Stimulated activated CD4-positive, alpha-beta T cell treated with anti-CD3 and anti-CD28 coated beads, Interleukin-1b, Interleukin-23, amount 100 ng/mL, for 24 hours (primary cell): ENCODE measurements at places on chromosomes 1 and 21.
A peak's percentile ranks its signal among the peaks of the same experiment; 100 is the strongest.

GRCh38 chr1:28917757-28918118 is 3.4 kb downstream of the EPB41 start:
- DNase-seq = peak; percentile 27

DNA sequence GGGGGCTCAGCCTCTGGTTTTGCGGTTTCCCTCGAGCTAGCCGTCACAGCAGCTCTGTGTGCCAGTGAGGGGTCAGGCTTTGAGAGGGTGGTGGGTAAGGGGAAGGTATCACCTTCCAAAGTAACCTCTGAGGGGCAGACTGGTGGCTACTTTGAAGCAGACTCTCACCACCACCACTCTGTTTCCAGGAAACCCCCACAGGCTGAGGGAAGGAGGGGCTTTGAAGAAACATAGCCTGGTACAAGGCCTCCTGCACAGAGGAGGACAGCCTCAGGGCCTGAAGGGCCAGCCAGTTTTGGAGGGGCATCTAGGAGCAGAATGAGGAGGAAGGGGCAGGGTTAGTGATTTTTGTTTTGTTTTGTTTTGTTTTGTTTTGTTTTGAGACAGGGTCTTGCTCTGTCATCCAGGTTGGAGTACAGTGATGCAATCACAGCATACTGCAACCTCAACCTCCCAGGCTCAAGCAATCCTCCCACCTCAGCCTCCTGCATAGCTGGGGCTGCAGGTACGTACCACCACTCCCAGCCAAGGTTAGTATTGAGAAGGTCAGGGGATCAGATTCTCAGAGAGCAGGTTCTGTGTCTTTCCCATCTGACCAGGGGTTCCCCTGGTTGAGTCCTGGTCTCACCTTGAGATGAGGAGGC is 17.2 kb upstream of the ZNF683 start:
- DNase-seq = no peak

- DNase-seq = no peak
These were observed 6.1 kb downstream of the CAPZA1 start for GRCh38 chr1:112625696-112626095.

- DNase-seq = no peak
These were observed 40.9 kb downstream of the TNFRSF9 start for GRCh38 chr1:7899741-7900140.

- no peak for DNase-seq
These were observed 166.8 kb upstream of the KCNJ6 start for GRCh38 chr21:38082936-38083485.

GRCh38 chr1:941588-942383 is 17.3 kb downstream of the NOC2L start:
- DNase-seq = no peak

DNA sequence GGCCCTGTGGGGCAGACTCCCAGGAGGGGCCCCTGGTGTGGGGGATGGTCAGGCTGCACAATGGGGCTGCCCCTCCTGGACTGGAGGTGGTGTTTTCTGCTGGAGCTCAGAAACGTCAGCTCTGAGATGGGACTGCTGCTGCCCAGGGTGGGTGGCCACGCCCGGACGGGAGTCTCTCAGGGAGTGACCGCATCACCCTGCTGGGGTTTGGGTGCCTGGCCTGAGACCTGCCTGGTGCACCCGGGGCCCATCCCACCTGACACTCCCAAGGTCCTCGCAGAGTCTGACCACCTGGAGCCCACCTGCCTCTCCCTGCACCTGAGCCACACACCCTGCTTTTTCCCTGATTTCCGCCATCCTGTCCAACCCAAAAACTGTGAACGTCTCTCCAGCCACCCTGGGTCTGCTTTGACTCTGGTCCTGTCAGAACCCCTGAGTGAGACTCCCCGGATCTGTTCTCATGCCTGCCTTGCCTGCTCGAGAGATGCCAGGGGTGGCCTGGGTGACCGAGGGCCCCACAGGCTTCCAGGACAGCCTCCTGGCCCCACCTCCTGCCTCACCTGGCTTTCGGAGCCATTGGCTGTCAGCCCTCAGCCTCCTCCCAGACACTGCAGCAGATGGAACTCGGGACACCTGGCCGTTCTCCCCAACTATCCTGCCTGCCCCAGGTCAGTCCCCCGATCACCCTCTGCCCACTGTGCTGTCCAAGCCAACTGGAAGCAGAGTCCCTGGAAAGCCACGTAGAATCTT is 11.6 kb upstream of the SMYD3 start:
- DNase-seq = no peak

DNA sequence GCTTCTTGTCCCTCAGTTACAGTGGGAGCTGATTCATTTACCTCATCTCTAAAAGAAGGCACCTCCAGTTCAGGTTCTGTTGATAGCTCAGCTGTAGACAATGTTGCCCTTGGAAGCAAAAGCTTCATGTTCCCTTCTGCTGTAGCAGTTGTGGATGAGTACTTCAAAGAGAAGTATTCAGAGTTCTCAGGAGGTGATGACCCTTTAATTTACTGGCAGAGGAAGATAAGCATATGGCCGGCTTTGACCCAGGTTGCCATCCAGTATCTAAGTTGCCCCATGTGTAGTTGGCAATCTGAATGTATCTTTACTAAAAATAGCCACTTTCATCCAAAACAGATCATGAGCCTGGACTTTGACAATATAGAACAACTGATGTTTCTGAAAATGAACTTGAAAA is 4.5 kb downstream of the ZBED6 start:
- no peak for DNase-seq

- no peak for DNase-seq
These were observed 108.8 kb downstream of the KIF26B start for GRCh38 chr1:245263529-245264095.

- no peak for DNase-seq
These were observed 87.7 kb downstream of the KCNJ6 start for GRCh38 chr21:37828556-37828955.

DNA sequence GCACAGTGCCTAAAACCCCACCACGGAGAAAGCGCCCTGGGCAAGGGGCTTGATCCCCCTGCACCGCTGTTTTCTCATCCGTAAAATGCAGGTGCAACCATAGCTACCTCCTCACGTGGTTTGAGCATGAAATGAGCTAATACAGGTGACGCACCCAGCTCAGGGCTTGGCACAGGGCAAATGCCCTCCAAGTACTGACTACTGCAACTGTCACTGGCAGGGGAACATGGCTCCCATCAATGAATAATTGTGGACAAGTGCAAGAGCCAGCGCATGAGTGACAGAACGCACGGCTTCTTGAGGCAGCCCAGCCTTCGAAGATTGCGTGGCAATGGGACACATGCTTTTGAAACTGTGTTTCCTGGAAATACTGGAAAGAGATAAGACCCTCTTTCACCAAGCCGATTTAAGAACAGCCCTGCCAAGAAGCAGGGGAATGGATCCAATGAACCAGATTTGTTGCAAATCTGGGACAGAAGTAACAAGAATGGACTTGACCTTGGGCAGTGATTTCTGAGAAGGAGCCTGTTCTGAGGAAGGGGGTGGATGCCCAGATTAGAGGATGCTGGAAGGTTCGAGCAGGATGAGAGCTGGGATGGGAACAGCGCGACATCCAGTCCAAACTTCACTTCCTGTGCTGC is 92.8 kb upstream of the IFFO2 start:
- no peak for DNase-seq

DNA sequence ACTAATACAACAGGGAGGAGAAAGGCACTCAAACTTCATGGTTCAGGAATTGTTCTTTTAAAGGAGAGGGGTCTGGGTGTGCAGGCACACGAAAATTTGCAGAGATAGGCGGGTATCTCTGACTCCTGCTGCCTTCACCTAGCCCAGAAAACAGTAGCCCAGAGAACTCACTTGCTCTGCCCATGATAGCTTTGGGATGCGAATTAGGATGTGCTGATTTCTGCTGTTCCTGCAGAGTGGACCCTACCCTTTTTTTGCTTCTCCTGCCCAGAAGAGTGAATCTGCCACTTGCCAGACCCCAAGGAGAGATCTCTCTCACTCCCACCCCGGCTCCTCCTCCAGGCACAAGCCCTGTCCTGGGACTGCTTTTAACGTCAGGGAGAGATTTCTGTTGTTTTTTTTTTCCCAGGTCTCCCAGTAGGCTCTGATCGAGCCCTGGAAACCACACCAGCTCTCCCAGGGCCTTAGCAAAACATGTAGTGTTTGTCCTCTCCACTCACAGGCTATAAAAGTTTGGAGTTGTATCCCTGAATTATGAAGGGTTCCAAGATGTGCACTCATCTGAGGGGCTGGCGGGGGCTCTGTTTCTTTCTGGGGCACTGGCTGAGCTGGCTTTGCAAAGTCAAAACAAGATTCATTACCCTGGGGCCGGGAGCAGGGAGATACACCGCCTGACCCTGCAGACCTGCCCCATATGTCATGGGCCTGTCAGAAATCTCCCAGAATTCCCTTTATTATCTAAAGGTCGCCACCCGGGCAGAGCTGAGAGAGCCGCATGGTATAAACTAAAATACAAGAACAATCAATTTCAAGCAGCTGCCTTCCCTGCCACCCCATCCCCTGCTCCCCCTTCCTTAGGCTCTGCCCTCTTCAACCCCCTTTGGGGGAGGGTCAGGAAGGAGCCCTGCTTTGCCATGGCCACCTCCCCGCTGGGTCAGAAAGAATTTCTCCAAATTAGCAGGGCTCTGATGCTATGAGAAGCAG is 17.9 kb downstream of the PLXNA2 start:
- no peak for DNase-seq

DNA sequence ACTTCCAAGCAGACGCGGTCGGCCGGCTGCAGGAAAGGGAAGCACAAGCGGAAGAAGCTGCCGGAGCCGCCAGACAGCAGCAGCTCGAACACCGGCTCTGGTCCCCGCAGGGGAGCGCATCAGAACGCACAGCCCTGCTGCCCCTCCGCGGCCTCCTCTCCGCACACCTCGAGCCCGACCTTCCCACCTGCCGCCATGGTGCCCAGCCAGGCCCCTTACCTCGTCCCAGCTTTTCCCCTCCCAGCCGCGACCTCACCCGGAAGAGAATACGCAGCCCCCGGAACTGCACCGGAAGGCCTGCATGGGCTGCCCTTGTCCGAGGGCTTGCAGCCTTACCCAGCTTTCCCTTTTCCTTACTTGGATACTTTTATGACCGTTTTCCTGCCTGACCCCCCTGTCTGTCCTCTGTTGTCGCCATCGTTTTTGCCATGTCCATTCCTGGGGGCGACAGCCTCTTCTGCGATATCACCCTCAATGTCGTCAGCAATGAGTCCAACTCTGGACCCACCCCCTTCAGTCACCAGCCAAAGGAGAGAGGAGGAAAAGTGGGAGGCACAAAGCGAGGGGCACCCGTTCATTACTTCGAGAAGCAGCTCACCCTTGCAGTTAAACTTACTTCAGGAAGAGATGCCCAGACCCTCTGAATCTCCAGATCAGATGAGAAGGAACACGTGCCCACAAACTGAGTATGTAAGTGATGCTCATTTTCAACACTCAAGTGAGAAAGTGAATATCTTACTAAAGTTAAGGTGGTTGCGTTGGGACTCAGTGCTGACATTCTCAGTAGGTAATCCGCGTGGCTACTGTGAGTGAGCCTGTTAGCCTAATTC is 25.5 kb downstream of the UTS2 start:
- DNase-seq = peak; percentile 18

- no peak for DNase-seq
These were observed 1.6 kb downstream of the ALX3 start for GRCh38 chr1:110068646-110069403.

GRCh38 chr1:111197598-111198284 is 2.7 kb downstream of the DENND2D start:
- no peak for DNase-seq

GRCh38 chr1:119735217-119735616 is 23.5 kb downstream of the PHGDH start:
- DNase-seq = no peak

GRCh38 chr1:52582116-52582696 is 20.0 kb upstream of the GPX7 start:
- DNase-seq = no peak

GRCh38 chr1:204192046-204192445 is 4.2 kb downstream of the KISS1 start:
- DNase-seq = no peak

GRCh38 chr1:60898413-60898812 is 183.9 kb upstream of the NFIA start:
- DNase-seq = no peak

DNA sequence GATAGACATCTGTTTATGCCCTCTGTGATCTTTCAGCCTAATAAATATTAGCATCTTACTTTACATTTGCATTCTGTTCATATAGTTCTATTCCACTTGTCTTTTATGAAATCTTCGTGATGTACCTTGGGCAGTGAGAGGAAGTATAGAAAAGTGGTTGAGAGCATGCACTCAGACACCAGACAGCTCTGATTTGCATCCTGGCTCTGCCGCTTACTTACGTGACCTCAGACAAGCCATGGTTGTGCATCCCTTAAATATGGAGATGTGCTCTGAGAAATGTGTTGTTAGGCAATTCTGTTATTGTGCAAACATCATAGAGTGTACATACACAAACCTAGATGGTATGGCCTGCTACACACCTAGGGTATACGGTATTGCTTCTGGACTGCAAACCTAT is 22.9 kb downstream of the OVGP1 start:
- DNase-seq = no peak

DNA sequence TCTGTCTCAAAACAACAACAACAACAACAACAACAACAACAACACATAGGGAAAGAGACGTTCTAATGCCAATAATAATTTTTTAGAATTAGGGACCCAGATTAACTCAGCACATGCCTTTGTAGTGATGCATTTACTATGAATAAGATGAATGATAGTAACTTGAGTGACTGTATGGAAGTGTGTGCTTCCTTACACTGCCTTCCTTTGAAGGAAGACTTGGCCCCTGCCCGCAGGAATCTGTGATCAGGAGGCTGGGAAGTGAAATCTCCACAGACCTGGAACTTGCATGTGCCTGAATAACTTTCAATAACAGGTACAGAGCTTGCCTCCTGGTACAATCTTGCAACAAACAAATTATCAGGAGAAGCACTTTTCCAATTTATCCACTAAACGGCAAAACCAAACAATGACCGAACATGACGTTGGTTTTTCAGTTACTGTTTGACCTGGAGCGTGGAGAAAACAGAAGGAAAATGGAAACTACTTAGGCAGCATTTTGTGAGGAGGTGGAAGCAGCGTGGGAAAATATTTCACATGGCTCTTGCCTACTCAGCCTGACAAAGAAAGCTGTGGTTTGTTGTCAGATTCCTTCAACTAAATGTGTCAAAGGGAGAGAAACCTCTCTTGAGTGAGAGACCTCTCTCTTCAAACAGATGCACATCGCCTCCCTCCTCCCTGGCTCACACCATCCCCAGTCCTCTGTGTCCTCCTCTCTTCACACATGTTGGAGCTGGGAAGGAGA is 10.1 kb upstream of the ABCA4 start:
- DNase-seq = no peak

DNA sequence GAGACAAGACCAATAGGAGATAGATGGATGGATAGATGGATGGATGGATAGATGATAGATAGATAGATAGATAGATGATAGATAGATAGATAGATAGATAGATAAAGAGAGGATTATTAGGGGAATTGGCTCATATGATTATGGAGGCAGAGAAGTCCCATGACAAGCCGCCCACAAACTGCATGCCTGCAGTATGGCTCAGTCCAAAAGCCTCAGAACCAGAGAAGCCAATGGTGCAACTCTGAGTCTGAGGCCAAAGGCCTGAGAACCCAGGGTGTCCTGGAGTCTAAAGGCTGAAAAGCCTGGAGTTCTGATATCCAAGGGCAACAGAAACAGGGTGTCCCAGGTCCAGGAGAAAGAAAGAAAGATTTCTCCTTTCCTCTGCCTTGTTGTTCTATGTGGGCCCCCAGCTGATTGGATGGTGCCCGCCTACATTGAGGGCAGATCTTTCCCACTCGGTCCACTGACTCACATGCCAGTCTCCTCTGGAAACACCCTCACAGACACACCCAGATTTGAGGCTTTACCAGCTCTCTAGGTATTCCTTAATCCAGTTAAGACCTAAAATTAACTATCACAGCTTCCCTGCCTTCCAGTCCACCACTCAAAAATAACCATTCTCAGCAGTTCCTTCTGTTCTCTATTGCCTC is 39.6 kb upstream of the IRF2BP2 start:
- no peak for DNase-seq
